ENCODE measurements at places on chromosomes 2 and 18. TPM values are rescaled to one million over a fixed set of nuclear protein-coding genes. Genes with fewer than 3 reads are reported as not detected.
A peak's percentile ranks its signal among the peaks of the same experiment; 100 is the strongest.

Gene SCTR
- 7.6 TPM for polyA plus RNA-seq

Gene IL1RL1
- 0.31 TPM for polyA plus RNA-seq

- no peak for DNase-seq
Observed at GRCh38 chr2:57698935-57699449, 347.6 kb upstream of the VRK2 start.

- no peak for DNase-seq
Observed at GRCh38 chr18:74114116-74114515, 33.5 kb downstream of the FBXO15 start.

GRCh38 chr2:233174137-233174536 lies 77.3 kb upstream of the ATG16L1 start:
- no peak for DNase-seq

GRCh38 chr2:177727577-177728398 lies 335.2 kb downstream of the AGPS start:
- DNase-seq, result no peak

DNA sequence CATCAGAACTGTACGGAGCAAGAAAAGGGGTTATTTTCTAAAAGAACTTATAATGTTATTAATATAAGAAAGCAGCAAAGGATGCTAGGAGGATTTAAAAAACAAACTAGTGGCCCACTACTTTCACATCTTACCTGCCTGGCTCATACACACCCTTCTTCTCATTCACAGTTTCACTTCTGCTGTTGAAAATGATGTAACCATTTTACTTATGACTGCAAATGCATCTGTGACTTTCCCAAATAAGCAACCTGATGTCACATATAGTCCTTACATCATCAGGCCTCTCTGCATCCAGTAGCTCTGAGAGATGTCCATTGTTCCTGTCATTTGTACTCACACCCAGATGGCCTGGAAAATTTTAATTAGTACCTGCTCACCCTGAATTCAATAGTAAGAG lies 101.8 kb upstream of the MYO3B start:
- DNase-seq, result no peak

- no peak for DNase-seq
Observed at GRCh38 chr2:51490576-51491234, 458.8 kb upstream of the NRXN1 start.

DNA sequence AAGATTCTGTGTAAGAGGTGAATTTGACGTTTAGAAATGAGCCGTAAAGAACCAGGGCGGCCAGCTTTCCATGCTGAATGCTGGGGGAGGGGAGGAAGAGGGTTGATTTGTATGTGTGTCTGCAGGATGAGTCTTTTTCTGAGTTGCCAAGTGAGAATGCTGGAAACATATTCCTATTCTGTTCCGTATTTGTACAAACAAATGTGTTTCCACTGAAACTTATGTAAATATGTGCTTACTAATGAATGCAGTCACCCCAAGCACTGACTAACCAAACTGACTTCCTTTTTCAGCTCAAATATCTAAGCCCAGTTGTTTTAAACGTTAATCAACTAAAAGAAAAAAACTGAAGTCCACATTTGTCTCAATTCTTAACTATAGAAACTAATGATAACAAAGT lies 74.9 kb upstream of the APCDD1 start:
- no peak for DNase-seq

DNA sequence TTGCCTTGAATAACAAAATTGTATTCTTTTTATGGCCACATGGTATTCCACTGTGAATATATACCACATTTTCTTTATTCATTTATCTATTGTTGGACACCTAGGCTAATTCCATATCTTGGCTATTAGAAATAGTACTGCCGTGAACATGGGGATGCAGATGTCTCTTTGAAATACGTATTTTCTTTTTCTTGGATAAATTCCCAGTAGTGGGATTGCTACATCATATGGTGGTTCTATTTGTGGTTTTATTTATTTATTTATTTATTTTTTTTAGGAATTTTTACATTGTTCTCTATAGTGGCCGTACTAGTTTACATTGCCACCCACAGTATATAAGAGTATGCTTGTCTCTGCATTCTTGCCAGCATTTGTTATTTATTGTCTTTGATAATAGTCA lies 679.8 kb upstream of the NRXN1 start:
- DNase-seq, result no peak

Gene CCT4
- 172 TPM for polyA plus RNA-seq

- DNase-seq, result no peak
Observed at GRCh38 chr2:46306330-46306751, 9.1 kb downstream of the EPAS1 start.

Gene VIL1
- 1.8 TPM for polyA plus RNA-seq

GRCh38 chr2:192828947-192829346 lies 634.2 kb upstream of the TMEFF2 start:
- no peak for DNase-seq

Gene ADGRF3
- 1.5 TPM for polyA plus RNA-seq

Gene HOXD12
- polyA plus RNA-seq, result not detected

GRCh38 chr18:45589356-45590035 lies 25.8 kb upstream of the SLC14A2 start:
- peak; percentile 88 for DNase-seq

Gene GKN2
- 1.5 TPM for polyA plus RNA-seq
